ENCODE measurements at places on chromosomes 11 and 22.

DNA sequence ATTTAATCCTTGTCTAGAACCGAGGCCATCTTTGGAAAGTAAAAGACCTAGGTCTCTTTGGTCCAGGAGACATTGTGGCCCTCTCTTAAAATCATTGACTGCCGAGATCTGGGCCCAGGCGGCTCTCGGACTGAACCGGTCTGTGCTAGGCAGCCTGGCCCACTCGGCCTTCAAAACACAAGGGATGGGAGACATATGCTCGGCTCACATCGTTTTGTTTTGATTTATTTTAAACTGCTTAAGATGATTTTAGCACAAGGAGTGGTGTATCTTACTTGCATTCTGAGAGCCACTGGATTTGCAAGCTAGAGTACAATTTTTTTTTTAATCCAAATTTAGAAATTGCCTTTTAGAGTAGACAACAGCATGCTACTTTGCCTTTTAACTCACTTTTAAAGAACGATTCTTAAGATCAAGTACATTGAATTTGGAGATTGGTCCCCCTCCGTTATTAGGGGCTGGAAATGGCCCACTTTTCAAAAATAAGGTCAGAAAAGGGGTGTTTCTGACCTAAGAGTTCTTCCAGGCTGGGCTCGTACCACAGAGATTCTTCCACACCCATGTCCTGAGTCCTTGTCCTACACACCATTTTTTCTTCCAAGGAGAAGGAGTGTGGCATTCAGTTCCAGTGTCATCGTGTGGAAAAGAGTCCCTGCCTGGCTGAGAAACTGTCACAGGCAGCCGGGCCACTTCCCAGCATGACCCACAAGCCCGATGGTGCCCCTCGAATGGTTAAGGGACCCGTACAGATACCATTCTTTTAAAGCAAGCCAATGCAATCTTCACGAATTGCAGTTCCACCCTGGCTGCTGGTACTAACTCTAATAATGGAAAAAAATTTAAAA lies 80.5 kb upstream of the WNT7B start:
- no peak for DNase-seq

DNA sequence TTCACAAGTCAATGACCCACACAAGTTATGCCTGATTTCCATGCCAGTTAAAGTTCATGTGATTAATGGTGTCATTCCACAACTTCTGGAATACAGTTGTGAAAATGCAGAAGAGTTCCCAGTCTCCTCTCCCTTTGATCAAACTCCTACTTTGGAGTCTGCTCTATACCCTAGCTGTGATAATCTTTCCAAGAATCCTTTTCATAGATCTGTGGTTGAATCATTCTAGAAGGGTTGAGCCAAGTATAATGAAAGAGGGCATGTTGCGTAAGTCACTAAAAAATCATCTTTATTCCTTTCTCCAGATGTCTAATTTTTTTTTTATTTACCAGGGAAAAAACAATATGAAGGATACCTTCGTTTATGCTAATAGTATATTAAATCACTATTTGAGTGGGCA lies 89.7 kb upstream of the CARD18 start:
- DNase-seq: no peak

GRCh38 chr22:48118654-48119053 lies 1356.2 kb downstream of the TBC1D22A start:
- DNase-seq: no peak

GRCh38 chr22:48906216-48906835 lies 921.3 kb downstream of the BRD1 start:
- DNase-seq: no peak

Measured in AG09319 (cell line).